ENCODE measurements at places on chromosomes 5 and 9.

DNA sequence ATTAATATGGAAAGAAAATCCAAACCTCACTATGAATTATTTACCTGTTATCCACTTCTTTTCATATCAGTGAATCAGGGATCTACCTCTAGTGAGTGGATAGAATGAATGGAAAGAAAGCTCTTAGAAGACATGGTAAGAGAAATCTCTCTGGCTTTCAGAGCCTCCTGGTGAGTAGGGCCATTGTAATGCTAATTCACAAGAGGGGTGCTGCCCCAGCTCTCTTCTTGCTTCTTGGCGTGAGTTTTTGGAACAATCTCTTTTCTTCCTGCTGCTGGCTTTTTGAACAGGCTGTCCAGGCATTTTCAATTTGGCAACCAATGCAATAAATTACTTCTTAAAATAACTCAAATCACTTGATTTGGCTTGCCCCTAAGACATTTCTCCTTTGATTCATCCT lies 49.9 kb upstream of the KCNN2 start:
- no peak for DNase-seq

DNA sequence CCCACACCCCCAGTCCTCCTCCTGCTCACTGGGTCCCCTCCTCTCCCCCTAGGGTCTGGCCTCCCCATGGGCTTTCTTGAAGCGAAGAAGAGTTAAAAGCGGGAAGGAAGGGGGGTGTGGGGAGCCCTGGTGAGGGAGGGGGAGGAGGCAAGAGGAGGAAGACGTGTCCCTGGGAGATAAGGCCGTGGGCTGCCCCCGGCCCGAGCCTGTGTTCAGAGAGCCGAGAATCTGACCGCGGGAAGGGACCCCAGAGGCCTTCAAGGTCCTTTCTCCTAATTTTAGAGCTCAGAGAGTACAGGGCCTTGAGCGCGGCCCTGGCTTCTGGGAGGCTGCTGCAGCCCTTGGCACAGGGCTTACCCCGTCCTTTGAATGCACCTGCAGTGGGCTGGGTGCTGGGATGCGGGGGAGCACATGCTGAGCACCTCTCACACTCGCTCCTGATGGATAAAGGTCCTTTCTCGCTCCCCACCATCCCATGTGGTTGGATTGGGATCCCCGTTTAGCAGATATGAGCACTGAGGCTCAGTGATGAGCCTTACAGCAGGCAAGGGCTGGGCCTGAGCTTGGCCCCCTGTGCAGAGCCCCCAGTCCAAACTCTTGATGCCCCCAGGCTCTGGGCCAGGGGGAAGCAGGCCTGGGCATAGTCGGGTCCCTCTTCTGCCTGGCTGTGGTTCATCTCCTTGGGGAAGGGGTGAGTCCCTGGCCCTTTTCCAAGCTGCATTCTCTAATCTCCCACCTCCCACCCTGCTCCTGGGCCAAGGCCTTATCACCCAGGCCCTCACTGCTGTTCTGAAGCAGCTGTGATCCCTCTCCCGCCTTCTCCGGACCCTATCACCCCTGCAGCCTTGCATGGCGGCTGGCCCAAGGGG lies 5.9 kb downstream of the GFI1B start:
- DNase-seq = no peak

DNA sequence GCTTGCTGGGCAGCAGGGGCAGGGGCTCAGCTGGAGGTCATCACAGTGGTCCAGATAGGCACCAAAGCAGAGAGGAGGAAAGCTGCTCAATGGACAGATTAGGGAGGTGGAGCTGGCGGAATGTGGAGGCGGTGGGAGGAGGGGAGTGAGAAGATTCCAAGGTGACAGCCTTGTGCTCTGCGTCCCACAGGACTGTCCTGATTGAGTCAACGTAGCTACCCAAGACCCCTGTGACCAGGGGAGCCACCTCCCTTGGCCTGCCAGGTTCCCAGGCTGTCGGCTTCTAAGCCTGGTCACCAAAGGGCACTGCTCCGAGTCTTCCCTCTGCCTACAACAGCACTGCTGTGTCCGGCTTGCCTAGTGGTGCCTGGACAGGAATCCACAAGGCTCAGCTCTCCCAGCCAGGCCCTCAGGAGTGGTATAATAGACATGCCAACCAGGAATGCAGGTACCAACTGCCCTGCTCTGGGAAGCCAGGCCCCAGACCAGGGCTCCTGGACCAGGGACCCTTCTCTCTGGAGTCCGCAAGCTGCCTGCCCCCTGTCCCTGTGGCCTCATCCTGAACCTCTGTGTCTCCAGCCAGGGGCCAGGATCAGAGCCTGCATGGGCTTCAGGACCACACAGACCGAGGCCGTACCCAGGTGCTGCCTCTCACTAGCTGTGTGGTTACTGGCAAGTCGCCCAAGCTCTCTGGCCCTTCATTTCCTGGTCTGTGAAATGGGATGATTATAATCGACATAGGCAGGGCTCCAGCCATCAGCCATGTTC lies 67.9 kb downstream of the STK10 start:
- no peak for DNase-seq

- no peak for DNase-seq
Measured at GRCh38 chr5:13766236-13766635, 178.3 kb downstream of the DNAH5 start.

DNA sequence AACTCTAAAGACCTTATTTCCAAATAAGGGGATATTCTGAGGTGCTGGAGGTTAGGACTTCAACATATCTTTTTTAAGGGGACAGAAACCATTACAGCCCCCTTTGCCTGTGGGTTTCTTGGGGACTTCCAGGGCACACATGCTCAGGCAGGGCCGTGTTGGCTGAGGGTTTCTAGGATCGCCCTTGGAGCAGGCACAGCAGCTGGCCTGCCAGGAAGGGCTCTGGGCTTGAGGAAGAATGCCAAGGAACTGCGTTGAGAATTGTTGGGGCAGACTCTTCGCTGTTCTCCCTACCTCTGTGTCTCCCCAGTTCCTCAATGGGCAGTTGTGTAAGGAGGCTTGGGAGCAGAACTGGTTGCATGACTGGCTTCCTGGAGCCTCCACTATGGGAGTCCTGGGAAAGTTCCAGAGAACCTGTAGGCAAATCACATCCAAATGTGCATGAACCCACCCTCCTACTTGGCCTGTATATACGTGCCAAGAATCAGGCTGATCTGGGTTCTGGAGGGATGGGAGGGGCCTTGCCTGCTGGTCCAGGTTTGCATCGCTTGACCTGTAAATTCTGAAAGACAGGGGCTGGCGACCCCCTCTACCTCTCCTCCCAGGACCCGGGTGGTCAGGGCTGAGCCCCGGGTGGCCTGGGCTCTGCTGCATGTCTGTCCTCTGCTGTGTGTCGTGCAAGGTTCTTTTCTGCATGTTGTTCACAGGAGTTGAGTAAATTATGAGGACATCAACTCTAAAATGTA lies 65.5 kb downstream of the HSPA4 start:
- DNase-seq = no peak

GRCh38 chr5:174108745-174109144 lies 63.2 kb downstream of the NSG2 start:
- no peak for DNase-seq

GRCh38 chr5:56095579-56096102 lies 100.9 kb upstream of the IL6ST start:
- DNase-seq = no peak

GRCh38 chr5:116297296-116297814 lies 212.5 kb downstream of the COMMD10 start:
- DNase-seq = no peak

- DNase-seq = no peak
Measured at GRCh38 chr9:16150938-16151650, 598.3 kb downstream of the CCDC171 start.

DNA sequence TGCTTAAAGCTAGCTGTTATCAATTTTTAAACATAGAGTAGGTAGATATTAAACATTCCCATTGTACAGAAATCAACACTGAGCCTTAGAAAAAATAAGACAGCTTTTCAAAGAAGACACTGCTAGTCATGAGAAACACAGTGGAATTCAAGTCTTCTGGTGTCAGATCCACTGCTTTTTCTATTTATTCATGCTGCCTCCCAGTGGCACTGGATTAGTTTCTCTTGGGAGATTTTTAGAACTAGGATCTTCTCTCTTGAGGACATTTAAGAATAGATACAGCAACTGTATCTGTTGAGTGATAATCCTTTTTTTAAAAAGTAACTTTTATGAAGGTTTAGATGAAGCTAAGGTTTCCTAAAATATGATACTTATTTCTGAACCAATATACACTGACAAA lies 1635.4 kb upstream of the C9orf72 start:
- DNase-seq = no peak

- no peak for DNase-seq
Measured at GRCh38 chr9:37390759-37391158, 31.7 kb upstream of the GRHPR start.

GRCh38 chr9:89452561-89452960 lies 45.4 kb downstream of the SEMA4D start:
- no peak for DNase-seq

DNA sequence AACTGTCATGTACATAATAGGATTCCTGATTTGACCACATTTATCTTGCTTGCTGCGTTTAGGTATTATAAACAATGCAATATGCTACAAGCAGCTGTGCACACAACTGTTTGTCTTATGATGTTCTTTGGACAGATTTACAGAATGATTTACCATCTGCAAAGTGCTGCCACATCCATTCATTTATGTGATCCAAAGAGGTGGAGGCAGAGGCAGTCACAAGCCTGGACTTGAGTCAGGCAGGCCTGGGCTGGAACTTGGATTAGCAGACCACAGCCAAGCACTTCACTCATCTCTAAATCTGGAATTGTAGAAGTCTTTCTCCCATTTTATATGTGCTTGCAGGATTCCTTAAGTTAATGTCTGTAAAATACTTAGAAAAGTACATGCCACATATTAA lies 149.0 kb downstream of the INSYN2B start:
- DNase-seq = no peak

- DNase-seq = no peak
Measured at GRCh38 chr5:72034770-72035169, 72.5 kb upstream of the MAP1B start.

DNA sequence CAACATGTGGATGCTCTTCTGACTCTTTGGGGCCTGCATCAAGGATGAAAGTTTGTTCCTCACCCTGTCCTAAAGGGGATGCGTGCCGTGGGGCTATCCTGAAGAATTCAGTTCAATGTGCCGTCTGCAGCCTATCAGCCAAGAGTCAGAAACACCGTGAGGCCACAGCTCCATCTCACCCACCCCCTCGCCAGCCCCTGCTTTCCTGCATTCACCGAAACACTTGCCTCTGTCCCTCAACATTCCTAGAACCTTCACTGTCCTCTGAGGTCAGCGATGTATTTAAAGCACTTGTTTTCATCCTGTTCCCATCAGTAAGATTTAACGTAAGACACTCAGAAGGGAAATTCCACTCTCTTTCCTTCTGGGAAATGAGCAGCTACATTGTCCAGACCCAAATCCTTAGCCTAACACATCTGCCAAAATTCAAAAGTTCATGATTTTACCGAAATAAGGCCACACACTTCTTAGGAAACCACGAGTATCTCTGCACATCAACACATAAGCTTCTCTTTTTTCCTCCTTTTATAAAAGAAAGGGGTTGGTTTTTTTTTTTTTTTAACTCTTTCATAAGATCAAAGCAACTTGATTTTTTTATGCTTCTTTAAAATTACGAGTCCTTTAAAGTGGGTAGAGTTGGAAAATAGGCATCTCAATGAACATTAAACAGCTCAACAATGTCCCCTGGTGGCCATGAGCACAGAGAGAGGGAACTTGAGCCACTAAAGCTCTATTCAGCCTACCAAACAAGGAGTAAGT lies 100.7 kb downstream of the SUSD1 start:
- DNase-seq = peak; percentile 87

- no peak for DNase-seq
Measured at GRCh38 chr5:42064821-42065220, 139.7 kb downstream of the FBXO4 start.

GRCh38 chr5:178104492-178104891 lies 8.8 kb upstream of the N4BP3 start:
- DNase-seq = no peak

DNA sequence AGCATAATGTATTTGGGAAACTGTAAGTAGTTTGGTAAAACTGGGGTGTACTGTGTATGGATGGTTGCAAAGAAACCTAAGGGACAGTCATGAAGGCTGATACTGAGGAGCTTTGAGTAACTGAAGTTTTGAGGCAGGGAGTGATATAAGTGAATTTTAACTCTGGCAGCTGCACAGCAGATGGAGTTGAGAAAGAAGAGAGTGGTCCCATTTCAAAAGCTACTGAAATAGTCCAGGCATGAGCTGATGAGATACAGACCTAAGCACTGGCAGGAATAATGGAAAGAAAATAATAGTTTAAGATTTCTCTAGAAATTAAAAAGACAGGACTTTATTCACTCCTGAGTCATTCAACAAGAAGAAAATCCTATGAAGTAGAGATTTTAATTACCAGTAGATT lies 232.0 kb downstream of the CHSY3 start:
- DNase-seq = no peak

DNA sequence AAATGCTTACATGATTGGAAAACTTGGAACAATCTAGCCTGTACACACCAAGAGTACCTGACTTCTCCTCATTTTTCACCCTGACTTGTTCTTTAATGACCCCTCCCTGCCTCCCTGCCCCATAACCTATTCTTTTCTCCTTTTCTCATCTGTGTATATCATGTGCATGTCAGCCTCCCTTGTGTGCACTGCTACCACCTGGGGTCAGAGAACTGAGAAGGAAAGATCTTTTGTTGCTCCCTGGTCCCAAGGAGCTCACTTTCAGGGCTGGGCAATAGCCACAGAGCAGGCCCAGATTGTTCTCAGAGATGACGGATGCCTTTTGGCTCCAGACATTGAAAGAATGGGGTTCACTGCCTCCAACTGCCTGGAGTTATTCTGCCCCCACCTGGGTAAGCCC lies 5.1 kb downstream of the MAP1B start:
- no peak for DNase-seq

- DNase-seq = peak; percentile 88
Measured at GRCh38 chr5:111735583-111736270, 21.3 kb downstream of the NREP start.

DNA sequence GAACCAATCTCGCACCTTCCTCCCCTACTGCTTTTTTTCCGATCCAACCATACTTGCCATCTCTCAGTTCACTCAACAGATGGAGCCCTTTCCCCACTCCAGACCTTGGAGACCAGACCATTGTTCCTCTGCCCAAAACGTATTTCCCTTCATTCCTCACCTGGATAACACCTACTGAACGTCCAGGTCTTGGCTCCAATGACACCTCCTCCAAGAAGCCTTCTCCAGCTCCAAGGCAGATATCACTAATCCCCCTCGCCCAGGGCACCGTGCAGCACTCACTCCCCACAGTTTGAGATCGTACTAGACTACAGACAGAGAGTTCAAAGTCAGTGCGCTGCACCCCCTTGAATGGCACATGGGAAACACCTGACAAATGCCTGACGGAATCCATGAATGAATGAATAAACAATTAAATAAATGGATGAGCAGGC lies 47.1 kb upstream of the AKNA start:
- DNase-seq = no peak

- no peak for DNase-seq
Measured at GRCh38 chr9:96320749-96321280, 18.8 kb upstream of the HSD17B3 start.

- DNase-seq = peak; percentile 25
Measured at GRCh38 chr9:34282096-34282495, 47.0 kb downstream of the KIF24 start.
